ENCODE measurements at places on chromosomes 1 and 21. TPM values are rescaled to one million over a fixed set of nuclear protein-coding genes. Genes with fewer than 3 reads are reported as not detected.

DNA sequence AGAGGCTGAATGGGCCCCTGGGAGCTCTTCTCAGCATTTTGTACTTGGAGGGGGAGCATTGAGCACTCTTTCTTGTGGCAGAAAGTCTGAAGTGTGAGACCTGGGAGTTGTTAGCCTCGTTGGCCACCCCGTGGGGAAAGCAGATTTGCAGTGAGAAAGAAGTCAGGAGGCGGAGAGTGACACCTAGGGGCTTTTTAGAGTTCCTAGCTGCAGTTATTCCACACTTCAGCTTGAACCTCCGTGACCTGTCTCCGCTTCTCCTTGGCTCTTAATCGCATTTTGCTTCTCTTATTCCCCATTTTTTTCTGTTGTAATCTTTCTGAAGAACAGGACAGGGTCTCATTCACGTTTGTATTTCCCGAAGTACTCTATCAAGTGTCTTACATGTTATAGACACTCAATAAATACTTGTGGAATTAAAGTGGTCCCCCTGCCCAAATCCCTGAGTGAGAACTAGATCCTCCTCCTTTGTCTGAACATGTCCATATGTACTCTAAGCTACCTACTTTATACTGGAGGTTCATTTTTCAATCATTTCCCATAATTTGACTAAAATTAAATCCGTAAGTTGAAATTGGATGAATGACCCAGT lies 14.5 kb upstream of the C1orf141 start:
- H3K4me3 ChIP-seq: no peak overlapping the region
- peak; percentile 47 for DNase-seq
- no peak overlapping the region for H3K27ac ChIP-seq
- no peaks in the 10 kb centered on the region for H3K36me3 ChIP-seq

- H3K4me1 ChIP-seq: no peaks in the 10 kb centered on the region
- no peaks in the 10 kb centered on the region for H3K36me3 ChIP-seq
- H3K27me3 ChIP-seq: no peaks in the 10 kb centered on the region
- DNase-seq: no peak
- no peak overlapping the region for H3K27ac ChIP-seq
- H3K4me3 ChIP-seq: no peak overlapping the region
Measured at GRCh38 chr1:60874718-60875117, 207.6 kb upstream of the NFIA start.

GRCh38 chr1:39987869-39988268 lies 32.9 kb downstream of the MFSD2A start:
- H3K4me3 ChIP-seq: no peak overlapping the region
- H3K27ac ChIP-seq: peak overlapping the region; percentile 67
- peaks cover 4% of the 10 kb centered on the region for H3K4me1 ChIP-seq
- no peaks in the 10 kb centered on the region for H3K36me3 ChIP-seq

DNA sequence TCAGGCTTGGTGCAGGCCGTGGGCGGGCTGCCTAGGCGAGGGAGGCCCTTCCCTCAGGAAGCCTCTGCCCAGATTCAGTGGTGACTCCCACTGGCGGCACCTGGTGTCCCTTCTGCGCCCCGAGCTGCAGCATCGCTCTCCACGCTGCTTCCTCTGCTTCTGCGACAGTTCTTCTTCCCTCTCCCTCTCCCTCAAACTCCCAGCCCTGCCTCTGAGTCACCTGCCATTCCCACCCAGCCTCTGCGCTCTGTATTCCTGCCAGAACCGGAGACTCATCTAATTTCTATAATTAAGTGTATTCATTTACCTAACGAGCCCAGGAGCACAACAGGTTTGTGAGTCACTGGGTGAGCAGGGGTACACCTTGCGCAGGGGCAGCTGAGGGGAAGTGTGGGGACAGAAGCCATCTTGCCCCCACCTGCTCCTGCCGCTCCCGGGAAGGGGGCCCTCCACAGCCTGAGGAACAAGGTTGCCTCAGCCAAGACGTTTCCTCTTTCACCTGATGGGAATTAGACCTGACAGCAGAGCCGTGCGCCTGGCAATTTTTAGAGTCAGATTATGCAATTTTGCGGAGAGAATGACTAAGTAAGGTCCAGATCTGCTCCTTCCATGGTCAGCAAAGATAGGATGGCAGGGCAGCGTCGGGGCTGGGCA lies 19.4 kb downstream of the KCNC4 start:
- H3K36me3 ChIP-seq: no peaks in the 10 kb centered on the region
- H3K27me3 ChIP-seq: no peaks in the 10 kb centered on the region
- peak; percentile 54 for DNase-seq
- H3K4me3 ChIP-seq: no peak overlapping the region
- H3K27ac ChIP-seq: peak overlapping the region; percentile 88

DNA sequence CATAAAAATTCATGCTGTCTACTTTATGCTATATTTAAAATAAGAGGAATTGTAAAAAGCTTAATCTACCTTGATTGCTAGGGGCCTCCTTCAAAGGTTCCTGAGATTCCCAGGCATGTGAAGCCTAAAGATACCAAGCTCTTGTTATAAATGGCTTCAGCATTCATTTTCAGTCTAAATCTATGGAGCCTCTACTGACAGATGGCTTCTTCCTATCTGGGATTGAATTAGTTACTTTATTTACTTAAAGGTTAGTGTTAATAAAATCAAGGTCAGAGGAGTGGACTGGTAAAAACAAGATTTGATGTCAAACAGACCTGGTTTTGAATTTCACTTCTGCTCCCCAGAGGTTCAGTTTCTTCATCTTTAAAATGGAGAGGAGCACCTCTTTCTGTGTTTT lies 93.7 kb downstream of the TNNI3K start:
- H3K27me3 ChIP-seq: no peaks in the 10 kb centered on the region
- H3K4me3 ChIP-seq: no peak overlapping the region
- H3K4me1 ChIP-seq: no peaks in the 10 kb centered on the region

DNA sequence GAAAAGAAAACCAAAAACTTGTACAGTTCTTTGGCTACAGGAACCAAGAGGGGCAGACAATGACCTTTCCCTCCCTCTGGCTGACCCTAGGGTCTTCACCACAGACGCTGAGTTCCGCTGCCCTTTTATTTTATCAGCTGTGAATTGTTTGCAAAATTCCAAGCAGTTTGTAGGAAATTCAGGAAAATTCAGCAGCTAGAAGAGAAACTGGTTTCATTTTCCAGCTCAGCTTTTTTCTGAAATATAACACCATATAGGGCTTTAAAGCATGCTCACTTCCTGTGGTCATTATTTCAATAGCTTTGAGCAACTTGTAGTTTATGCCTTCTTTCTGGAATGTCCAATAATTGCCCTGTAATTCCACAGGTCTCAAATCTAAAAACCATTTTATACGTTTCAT lies 5.5 kb upstream of the PIK3R3 start:
- no peak for DNase-seq
- H3K4me3 ChIP-seq: peak overlapping the region; percentile 28
- no peaks in the 10 kb centered on the region for H3K4me1 ChIP-seq
- no peaks in the 10 kb centered on the region for H3K36me3 ChIP-seq

DNA sequence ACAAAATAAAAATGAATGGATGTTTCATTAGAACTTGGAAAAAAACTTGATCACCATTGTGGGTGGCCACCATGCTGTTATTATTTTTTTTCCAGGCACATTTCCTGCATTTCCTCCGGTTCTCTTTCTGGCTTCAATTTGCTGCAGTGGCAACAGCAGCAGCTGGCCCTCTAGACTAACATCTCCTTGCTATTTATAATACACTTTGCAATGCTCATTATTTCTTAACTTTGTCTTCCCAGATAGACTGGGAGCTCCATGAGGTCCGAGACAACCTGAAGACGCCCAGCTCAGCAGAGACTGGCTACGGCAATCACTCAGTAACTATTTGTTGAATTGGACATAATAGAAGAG lies 53.4 kb upstream of the ATP5PO start:
- H3K4me1 ChIP-seq: peaks cover 5% of the 10 kb centered on the region
- no peaks in the 10 kb centered on the region for H3K36me3 ChIP-seq

DNA sequence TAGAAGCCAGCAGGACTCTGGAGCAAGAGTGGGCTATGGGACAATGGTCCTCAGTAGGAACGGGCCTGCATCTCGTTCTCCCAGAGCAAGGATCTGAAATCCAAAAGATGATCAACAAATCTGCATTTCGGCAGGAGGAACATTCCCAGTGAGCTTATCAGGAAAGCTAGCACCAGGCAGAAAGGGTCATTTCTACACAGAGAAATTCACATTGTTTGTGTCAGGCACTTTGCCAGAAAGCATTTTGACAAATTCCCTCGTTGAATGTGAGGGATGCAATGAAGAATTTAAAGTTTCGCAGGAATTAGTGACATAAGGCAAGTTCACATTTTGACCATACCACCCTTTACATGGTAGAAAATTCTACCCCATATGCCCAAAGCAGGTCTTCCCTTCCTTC lies 31.6 kb upstream of the ETS2 start:
- no peak overlapping the region for H3K27ac ChIP-seq
- no peaks in the 10 kb centered on the region for H3K36me3 ChIP-seq
- H3K4me1 ChIP-seq: no peaks in the 10 kb centered on the region
- no peak for DNase-seq

DNA sequence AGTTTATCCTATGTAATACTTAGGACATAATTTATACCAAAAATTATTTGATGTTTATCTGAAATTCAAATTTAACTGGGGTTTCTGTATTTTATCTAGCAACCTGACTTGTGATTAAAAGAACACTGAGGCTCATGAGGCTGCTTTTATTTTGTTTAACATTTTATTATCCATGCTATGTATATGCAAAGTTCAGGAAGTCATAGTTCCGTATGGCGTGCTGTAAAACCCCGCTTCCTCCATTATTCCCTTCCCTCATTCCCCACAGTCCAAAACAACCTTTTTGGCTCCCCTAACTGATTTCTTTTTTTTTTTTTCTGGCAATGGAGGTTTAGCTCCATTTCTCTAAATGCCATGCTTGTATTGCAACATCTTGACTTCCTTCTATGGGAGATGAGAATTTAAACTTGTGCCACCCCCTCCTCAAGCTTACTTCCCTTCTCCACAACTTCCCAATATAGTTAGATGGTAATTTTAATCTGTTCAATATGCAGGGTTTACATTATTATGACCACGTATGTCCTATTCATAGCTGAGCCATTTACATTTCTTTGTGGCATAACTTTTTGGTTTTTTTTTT lies 138.0 kb upstream of the DNAH14 start:
- no peaks in the 10 kb centered on the region for H3K27me3 ChIP-seq
- no peaks in the 10 kb centered on the region for H3K36me3 ChIP-seq
- no peaks in the 10 kb centered on the region for H3K4me1 ChIP-seq
- no peak overlapping the region for H3K4me3 ChIP-seq
- no peak for DNase-seq

DNA sequence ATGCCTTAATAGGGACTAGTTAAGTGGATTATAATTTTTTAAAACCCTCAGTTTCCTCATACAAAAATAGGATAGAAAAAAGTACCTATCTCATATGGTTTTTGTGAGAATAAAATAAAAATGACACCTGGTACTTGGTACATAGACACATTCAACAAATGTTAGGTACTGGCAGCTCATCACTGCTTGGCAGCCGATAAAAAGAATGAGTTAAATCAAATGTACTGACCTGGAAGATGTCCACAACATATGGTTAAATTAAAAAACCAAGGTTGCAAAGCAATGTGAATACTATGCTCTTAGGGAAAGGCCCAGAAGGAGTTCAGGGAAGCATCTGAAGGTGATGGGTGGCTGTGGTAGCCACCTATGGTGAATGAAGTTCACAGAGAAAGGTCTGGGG lies 64.9 kb upstream of the SMYD2 start:
- H3K27ac ChIP-seq: no peak overlapping the region
- no peaks in the 10 kb centered on the region for H3K36me3 ChIP-seq
- no peak for DNase-seq
- H3K4me3 ChIP-seq: no peak overlapping the region

DNA sequence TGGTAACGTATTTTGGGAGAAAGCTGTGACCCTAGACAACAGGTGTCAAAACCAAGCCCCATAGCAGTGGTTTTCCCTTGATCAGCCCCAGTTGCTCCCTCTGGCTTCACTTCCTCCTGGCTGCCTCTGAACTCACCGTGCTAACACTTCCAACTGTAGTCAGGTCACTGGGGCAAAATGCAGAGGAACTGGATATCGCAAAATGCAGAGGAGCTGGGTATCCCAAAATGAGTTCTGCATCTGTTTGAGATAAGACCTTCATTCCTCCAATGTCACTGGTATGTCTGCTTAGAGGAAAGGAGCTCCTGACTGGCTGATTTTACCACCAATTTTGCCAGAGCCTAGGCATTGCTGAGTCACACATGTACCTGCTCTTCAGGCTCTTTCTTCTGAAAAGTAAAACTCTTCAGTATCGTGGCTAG lies 19.6 kb upstream of the TACSTD2 start:
- peak overlapping the region; percentile 14 for H3K27ac ChIP-seq
- DNase-seq: no peak
- H3K4me1 ChIP-seq: peaks cover 11% of the 10 kb centered on the region
- H3K36me3 ChIP-seq: no peaks in the 10 kb centered on the region
- H3K27me3 ChIP-seq: no peaks in the 10 kb centered on the region

DNA sequence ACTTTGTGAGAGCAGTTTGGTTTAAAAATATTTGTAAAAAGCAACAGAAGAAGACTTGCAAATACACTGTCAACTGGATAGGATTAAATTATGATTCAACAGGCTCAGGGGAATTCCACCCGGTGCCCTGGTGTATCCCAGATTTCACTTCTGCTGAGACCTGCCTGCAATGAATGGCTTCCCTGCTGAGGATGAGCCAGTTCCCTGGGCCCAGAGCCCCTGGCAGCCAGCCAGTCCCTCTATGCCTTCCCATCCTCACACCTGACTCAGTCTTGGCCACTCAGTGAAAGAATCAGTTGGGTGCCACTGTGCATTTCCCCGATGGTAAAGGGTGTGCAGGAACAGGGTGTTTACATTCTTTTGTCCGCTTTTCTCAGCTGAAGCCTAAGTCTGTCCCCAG lies 64.4 kb downstream of the KCTD3 start:
- H3K36me3 ChIP-seq: no peaks in the 10 kb centered on the region
- H3K27me3 ChIP-seq: no peaks in the 10 kb centered on the region
- no peak overlapping the region for H3K4me3 ChIP-seq
- no peaks in the 10 kb centered on the region for H3K4me1 ChIP-seq
- no peak overlapping the region for H3K27ac ChIP-seq
- peak; percentile 31 for DNase-seq

The KIAA0040 gene
- 43.6 TPM for total RNA-seq

GRCh38 chr1:90382161-90382560 lies 334.9 kb downstream of the BARHL2 start:
- no peaks in the 10 kb centered on the region for H3K4me1 ChIP-seq
- H3K27ac ChIP-seq: no peak overlapping the region
- no peak overlapping the region for H3K4me3 ChIP-seq
- no peaks in the 10 kb centered on the region for H3K36me3 ChIP-seq
- DNase-seq: no peak

DNA sequence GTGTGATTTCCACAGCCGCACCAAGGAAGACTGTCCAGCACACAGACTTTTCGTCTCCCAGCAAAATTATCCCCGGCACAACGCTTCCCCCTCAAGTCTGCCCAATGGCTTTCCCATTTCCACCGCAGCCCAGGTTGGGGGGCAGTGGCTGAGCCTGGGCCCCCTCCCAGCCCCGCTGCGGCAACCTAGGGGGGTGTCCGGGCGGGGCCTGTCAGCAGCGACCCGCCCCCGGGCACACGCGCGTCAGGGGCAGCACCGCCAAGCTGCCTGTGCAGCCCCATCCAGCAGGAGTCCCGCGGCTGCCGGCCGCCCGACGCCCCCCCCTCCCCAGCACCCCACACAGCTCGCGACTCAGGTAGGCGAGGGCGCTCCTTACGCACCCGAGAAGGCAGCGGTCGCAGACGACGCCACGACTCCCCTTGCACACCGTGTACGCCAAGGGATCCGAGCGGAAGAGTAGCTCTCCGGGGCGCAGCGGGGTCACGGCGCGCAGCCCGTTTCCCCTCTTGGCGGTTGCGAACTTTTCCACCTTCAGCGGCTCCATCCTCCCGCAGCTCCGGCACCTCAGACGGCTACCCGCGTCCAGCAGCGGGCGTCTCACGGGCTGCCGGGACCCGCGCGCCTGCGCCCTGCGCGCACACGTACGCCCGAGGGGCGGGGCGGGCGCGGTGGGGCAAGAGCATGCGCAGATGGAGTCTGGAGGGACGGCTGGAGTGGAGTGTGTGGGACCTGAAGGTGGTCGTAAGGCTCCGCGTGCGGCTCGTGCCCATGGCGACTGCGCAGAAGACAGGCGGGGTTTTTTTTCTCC lies at the start of gene SMYD3:
SMYD3 (minus strand) TSS at position 606 of the 808 bp plus-strand sequence.
- no peaks in the 10 kb centered on the region for H3K36me3 ChIP-seq
- H3K27me3 ChIP-seq: no peaks in the 10 kb centered on the region
- H3K27ac ChIP-seq: peak within 1 kb of the TSS; percentile 68

All from breast epithelium (tissue), 4 donors.